ENCODE measurements at places on chromosomes 5 and 9.

- no peak for DNase-seq
Measured at GRCh38 chr9:115367780-115368525, 250.0 kb upstream of the TNC start.

GRCh38 chr9:6068983-6069382 lies 53.6 kb upstream of the RANBP6 start:
- DNase-seq: no peak

- DNase-seq: no peak
Measured at GRCh38 chr9:127311239-127311741, 46.7 kb downstream of the GARNL3 start.

GRCh38 chr5:138716456-138716924 lies 36.7 kb upstream of the CTNNA1 start:
- no peak for DNase-seq

GRCh38 chr5:14236757-14237156 lies 93.6 kb downstream of the TRIO start:
- DNase-seq: no peak

- no peak for DNase-seq
Measured at GRCh38 chr9:130537346-130538050, 41.9 kb upstream of the FUBP3 start.

GRCh38 chr5:63323926-63324325 lies 638.3 kb downstream of the HTR1A start:
- DNase-seq: no peak

DNA sequence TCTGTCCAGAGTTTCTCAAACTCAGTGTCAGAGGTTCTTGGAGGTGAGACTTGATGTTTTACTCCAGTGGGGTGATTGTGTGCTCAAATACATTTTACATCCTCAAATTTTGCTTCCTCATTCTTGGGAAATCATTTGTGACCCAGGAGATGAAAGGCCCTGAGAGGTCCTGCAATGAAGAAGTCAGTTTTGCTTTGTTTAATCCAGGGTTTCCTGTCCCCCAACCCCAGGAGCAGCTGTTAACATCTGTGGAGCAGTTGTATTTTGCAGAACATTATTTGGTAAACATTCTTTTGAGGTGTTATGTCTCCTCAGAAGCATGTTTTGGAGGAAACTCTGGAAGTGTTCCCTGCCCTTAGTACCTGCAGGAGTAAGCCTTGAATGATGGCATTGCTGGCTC lies 59.8 kb downstream of the DAB2IP start:
- DNase-seq: no peak

DNA sequence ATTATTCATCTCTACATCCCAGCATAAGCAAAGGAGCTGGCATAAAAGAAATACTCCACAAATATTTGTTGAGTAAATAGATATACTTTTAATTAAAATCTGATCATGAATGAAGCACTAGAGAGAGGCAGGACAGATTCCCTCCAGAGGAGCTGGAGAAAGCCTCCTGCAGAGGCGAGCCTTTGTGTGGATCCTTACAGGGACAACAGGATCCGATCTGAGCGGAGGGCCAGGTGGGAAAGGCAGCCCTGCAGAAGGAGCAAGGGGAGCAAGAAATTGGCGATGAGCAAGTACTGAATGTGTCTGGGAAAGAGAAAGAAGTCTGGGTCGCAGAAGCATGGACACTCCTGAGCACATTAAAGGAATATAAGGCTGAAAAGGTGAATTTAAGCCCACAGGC lies 69.4 kb downstream of the EBF1 start:
- no peak for DNase-seq

DNA sequence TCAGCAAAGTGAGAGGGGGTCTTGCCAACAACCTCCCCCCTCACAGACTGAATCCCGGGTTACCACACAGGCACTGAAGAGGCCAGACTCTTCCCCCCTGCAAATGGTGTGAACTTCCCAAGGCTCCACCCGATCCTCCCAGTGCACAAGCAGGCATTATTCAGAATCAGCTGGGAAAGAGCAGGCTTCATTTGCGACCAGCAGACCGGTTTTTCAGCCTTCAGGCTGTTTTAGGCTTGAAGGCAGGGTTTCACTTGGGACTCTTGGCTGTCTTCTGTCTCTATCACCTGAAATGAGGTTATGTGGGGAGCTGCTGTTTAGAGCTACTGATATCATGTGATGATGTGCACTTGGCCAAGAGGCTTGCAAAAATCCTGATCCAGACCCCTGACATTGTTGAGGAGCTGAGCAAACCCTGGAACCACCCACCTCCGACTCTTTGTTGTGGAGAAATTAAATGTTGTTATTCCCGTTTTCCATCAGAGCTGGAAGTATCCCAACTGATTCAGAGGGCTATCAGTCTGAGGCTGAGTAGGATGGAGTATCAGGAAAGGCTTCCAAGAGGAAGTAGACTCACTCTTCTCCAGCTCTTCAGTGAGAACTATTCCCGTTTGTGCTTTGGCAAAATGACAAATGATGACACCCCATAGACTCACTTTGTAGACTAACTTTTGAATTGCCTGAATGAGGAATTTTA lies 63.3 kb upstream of the ZFR start:
- no peak for DNase-seq

- DNase-seq: no peak
Measured at GRCh38 chr9:89541798-89542197, 43.9 kb upstream of the SEMA4D start.

DNA sequence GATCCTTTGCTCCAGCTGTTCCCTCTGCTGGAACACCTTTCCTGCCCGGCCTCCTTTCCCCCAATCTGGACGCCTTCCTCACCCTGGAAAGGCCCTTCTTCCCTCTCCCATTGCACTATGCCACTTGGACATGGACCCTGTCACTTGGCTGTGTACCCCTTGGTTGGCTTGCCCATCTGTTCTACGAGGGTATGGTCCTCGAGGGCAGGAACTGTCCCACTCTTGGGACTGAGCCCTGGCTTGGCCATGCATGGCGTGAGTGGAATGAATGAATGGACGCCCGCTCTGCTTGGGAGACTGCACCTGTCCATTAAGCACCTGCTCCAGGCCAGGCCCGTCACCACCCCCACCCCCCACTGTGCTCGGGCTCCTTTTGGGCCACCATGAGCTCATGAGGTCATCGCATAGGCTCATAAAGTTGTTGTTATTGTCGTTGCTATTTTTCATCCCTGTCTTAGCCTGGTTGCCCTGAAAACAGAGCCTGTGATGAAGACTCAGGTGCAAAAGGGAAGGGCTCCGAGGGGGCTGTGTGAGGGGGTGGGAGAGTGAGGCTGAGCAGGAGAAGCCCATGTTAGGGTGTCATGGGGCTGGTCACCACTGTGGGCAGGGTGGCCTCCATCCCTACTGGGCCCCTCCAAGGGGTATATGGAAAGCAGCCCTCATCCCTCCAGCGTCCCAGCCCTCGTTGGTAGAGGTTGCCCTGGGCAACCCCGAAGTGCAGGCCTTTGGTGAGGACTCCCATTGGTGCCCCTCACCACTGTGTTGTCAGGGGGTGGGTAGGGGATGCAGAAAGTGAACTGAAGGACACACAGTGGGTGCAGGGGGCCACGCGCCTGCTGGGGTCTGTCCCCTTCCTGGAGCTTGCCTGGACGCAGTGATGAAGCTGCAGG lies 57.2 kb upstream of the IER5L start:
- no peak for DNase-seq

DNA sequence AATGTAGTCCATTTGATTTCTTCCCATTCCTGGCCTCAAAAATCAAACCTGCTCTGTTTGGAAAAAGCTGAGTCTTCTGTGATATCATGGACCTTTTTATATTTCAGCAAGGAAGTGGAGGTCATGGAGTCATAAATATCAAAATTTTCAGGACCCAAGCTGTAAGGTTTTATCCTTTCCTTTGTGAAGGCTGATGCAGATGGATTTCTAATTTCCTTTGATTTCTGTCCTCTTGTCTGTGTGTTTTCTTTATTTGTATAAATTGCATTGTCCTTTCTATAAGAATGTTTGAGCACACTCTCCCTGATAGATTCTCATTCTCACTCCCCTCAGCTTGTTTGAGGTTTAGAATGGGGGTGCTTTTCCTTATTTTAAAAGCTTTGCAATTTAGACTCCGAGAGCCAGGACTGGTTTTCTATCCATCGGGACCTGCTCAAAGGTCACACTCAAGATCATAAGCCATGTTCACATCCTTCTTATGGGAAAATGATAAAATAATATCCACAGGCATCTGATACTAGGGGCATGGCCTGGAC lies 127.4 kb upstream of the TMEM161B start:
- no peak for DNase-seq

DNA sequence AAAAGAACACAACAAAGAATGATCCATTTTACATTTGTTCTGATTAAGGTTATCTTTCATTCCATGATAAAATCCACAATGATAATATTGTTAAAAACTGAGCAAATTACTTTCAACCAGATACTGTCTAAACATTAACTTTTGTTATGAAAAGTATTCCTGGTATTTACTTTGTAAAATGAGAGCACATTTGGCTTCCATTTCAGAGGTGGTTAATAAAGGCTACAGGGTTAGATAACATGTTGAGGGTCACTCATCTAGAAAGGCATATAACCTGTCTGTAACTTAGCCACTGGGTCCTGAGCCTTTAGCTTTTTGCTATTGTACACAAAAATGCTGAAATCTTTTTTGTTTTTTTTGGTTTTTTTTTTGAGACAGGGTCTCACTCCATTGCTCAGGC lies 99.3 kb downstream of the ANXA2R start:
- DNase-seq: no peak

GRCh38 chr5:8270246-8270645 lies 401.3 kb downstream of the MTRR start:
- DNase-seq: no peak

DNA sequence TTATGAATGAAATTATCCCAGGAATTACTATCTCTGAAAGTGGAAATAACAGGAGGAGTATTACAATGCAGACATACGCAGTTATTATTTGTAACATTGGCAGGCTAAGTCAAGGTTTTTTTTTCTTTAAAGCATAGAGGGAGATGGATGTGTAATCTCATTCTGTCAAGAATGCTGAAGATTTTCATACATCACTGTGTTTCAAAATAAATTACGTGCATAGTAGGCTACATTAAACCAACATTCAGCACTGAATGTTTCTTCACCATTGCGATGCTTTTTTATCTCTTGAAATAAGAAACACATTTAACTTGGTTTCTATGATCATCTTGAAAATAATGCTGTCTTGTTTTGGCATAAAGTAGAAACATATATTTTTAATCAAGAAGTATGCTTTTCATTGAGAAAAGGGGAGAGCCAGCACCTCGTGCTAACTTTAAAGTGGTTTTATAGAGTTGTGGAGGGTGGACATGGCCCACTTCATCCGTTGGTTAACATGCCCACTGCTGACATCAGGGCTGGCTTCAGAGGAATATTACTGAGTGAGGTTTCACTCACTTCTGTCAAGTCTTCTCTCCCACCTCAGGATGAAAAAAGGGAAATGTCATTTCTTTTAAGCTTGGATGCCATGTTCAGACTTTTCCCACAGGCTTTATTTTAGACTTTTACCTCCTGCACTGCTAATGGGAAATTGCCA lies 203.6 kb upstream of the MEF2C start:
- no peak for DNase-seq

DNA sequence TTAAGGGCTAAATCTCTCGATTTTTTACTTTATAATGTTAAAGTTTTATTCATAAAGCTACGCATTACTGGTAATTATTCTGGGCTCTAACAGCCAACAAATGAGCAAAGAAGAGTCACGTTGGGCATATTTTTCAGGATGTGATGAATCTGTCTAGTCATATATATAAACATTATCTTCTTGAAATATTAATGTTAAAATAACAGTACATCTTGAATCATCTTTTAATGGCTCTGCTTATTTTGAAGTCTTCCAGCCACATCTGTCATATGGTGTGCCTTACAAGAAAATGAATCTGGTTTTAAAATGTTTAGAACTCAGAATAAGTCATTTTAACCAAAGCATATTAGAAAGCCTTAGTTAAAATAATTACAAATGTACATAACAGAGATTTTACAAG lies 96.9 kb downstream of the CWC27 start:
- DNase-seq: no peak

DNA sequence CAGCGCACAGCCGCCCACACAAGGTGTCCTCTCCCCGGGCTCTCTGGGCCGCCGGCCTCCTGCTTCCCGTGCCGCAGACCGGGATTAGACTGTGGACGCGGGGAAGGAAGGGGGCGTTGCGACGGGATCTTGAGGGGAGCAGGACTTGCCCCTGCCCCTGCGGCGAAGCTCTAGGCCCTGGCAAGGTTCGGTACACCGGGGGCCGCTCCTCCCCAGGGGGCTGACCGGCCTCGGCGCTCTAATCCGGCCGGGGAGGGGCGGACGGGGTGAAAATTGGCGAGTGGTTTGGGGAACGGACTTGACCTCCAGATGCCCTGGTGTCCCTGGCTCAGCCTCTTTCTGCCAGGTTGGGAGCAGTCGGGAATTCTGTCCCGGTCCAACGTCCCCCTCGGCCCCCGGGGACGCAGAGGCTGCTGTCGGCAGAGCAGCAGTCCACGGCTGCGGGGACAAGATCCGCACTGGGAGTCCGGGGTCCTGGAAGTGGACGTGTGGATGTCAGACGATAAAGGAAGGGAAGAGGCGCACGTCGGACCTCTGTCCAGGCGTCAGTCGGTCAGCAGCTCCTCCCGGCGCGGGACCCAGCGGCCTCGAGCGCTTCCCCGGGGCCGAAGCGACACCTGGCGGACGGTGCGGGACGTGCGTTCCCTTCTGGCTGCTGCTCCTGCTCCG lies 1.9 kb upstream of the CNTFR start:
- DNase-seq: no peak

- no peak for DNase-seq
Measured at GRCh38 chr5:146078566-146078965, 26.8 kb downstream of the PLAC8L1 start.

GRCh38 chr9:98361645-98362044 lies 106.2 kb upstream of the TBC1D2 start:
- DNase-seq: no peak

- DNase-seq: no peak
Measured at GRCh38 chr5:154166901-154167791, 23.4 kb upstream of the GALNT10 start.

DNA sequence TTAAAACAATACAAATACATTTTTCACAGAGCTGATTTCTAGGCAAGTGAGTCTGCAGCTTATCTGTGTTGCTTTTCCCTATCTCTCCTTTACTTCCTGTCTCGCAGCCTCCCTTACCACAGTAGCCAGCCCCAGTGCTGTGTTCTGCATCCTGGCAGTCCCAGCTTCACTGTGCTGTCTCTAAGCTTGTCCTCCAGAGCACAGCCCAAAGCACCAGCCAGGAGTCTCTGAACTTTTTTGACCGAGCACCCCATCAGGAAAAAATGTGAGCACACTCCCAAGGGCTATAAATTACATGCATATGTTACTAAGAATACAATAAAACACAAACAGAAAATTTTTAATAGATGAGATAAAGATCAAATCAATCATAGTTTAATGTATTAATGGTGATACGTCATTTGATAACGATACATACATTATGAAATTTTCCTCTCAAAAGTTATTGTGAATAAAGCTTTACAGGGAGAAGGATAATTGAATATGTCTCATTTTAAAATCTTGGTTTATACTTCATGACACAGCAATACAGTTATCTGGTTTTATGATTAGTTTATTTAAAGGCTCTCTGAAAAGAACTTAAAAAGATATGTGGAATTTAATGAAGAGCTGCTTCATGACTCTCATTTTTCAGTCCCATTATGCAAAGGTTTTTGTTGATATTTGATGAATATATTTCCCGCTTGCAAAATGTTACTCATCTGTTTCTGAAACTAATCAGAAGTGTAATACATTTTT lies 7.3 kb upstream of the RHOBTB3 start:
- DNase-seq: no peak

- no peak for DNase-seq
Measured at GRCh38 chr5:171201310-171201709, 107.7 kb upstream of the TLX3 start.
